Stimulated activated CD8-positive, alpha-beta memory T cell treated with anti-CD3 and anti-CD28 coated beads, Interleukin-12 subunit alpha, Interleukin-12 subunit beta, amount 100 ng/mL, for 1 hour (primary cell): ENCODE measurements at places on chromosomes 12 and 14.

DNA sequence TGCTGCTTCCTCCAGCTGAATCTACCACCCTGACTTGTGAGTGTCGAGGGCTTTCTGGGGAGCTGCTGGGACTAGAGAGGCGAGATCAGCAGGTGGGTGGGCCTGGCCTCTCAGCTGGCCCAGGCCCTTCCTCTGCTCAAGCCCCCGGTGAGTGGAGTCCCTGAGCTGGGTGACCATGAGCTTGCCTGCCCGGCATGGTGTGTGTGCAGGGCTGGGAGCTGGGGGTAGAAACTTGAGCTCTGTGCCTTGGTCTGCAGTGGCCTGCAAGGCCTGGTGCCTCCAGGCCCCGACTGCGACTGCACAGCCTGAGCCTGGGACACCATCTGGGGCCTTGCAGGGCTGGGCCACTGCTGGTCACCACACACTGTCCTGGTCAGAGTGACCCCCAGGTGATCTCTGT is 67.4 kb downstream of the KIF26A start:
- DNase-seq = no peak

GRCh38 chr12:132154341-132154761 is 10.1 kb downstream of the NOC4L start:
- no peak for DNase-seq

- no peak for DNase-seq
These were observed 89.2 kb upstream of the TMEM260 start for GRCh38 chr14:56490379-56490778.

DNA sequence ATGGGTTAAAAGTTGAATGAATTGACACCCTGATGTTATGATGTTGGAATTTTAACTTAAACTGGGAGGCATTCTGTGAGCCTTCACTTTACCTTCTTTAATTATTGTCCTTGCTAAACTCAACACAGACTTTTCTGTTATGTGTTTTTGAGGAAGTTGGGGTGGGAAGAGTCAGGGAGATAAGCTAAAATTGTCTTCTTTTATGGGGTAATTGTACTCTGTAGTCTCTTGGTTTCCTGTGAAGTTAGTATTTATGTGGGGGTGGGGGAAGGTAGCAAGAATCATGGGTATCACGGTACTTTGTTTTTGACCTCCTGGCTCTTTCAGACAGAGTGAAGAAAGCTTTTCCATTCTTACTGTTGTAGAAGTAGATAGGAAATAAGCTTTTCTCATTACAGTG is 32.9 kb downstream of the RAB21 start:
- no peak for DNase-seq

- DNase-seq = no peak
These were observed 85.3 kb upstream of the MBIP start for GRCh38 chr14:36405589-36406274.

- DNase-seq = no peak
These were observed 1.2 kb downstream of the ITGA5 start for GRCh38 chr12:54417712-54418440.

DNA sequence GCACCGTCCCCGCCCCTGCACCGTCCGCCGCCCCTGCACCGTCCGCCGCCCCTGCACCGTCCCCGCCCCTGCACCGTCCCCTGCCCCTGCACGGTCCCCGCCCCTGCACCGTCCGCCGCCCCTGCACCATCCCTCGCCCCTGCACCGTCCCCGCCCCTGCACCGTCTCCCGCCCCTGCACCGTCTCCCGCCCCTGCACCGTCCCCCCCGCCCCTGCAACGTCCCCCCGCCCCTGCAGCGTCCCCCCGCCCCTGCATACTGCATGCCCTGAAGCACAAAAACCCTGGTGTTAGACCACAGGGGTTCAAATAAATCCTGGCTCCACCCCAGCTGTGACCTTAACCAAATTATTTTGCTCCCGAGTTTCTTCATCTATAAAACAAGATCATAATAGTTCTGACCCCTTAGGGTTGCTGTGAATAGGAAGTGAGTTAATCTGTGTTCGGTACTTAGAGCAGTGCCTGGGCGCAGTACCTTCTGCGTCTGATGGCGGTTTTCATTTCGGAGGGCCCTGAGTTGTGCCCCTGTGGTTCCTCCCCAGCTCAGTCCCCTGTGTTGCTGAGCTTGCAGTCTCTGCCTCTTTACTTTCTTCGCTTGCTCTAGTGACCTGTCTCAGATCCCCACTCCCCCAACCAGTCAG is 38.1 kb downstream of the ESRRB start:
- no peak for DNase-seq

DNA sequence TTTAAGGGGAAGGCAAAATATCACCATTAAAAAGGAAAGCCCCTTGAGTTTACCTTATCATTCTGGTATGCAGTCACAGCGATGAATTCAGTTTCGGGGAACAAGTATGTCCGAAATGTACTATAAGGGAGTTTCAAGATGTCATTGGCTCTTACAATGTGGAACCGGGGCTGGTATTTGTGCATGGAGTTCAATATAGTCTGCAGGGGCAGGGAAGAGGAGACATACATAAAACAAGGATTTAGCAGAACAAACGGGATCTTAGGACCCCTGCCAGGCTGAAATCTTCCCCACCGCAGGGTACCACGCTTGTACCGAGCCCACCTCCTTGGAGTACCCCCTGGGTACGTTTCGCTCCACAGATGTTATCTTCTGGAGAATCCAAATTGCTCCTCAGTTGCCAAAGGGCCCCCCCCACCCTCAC is 4.5 kb downstream of the TBX3 start:
- DNase-seq = no peak

- no peak for DNase-seq
These were observed 13.5 kb downstream of the KRT85 start for GRCh38 chr12:52353766-52354165.

DNA sequence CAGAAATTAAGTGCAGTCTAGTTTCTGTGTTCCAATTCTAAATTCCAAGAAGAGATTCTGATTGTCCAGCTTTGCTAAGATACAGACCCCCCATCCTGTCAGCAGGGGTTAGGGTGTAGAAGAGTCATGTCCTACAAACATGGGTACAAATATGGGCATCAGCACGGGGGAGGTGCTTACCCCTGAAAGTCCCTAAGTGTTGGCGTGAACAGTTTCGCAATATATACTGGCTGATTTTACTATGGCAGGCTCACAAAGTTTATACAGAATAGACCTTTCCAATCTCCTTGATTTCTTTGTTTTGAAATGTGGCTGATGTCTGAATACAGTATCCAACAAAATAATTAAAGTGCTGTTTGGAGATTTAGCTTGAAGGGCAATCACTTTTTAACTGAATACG is 71.6 kb upstream of the PPM1H start:
- DNase-seq = no peak

GRCh38 chr12:93824514-93825500 is 147.6 kb downstream of the CRADD start:
- no peak for DNase-seq

DNA sequence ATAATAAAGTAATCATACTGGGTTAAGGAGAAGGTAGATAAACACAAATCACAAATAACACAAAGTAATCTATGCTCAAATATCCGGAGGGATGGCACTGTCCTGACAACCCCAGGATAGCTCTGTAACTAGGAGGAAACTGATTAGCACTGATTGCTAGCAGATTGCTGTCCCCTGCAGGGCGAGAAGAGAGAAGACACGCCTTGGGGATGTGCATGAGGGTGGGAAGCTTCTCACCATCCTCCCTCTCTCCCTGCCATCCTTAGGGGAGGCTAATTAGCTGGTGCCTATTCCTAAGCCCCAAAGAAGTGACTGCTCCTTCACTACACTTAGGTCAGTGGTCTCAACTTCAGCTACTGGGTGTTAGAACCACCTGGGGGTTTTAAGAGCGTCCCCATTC is 27.0 kb upstream of the TMEM260 start:
- no peak for DNase-seq

GRCh38 chr12:56206452-56207166 is 15.1 kb downstream of the RNF41 start:
- DNase-seq = no peak

- DNase-seq = no peak
These were observed 75.7 kb downstream of the PITPNM2 start for GRCh38 chr12:123075087-123075645.

GRCh38 chr12:68641138-68641537 is 30.4 kb downstream of the RAP1B start:
- DNase-seq = no peak

- no peak for DNase-seq
These were observed 39.9 kb upstream of the BICDL1 start for GRCh38 chr12:119949145-119949544.

GRCh38 chr14:99377951-99378350 is 102.7 kb downstream of the SETD3 start:
- no peak for DNase-seq

GRCh38 chr14:33237115-33237740 is 298.5 kb downstream of the NPAS3 start:
- DNase-seq = no peak

DNA sequence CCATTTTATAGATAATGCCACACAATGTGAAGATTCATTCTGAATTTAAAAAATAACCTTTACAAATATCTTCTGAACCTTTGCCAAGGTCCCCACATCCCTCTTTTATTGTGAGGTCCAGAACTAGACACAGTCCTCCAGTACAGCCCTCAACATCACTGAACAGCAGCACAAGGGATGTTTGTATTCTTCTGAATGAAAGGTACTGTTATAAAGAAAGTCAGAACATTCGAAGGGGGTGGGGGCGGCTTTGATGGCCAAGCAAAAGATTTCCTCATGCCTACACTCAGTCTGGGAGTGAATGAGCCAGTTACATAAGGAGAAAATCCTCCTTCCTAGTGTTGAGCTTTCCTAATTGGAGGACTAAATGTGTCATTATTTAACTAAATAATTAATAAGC is 77.3 kb downstream of the PPM1A start:
- no peak for DNase-seq

GRCh38 chr12:128069359-128069997 is 197.5 kb upstream of the TMEM132C start:
- no peak for DNase-seq

- no peak for DNase-seq
These were observed 15.2 kb downstream of the FBXO33 start for GRCh38 chr14:39417014-39417413.

DNA sequence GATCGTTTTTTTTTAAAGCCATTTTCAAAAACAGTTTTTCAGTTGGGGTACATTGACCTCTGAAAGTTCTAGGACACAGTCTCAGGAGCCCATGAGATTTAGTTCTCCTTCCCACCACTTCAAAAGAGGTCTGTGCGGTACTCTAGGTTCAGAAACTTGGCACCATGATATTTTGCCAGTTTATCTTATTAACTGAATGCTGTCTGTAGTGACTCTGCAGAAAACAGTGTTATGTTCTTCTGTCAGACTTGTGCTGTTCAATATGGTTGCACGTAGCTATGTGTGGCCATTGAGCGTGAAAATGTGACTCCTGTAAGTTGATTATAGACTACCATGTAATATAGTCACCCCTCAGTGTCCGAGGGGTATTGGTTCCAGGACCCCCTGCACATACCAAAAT is 35.9 kb downstream of the CRADD start:
- DNase-seq = no peak

- DNase-seq = no peak
These were observed 54.7 kb downstream of the FGD4 start for GRCh38 chr12:32454075-32454474.

GRCh38 chr12:98696036-98696646 is 51.1 kb downstream of the APAF1 start:
- no peak for DNase-seq

DNA sequence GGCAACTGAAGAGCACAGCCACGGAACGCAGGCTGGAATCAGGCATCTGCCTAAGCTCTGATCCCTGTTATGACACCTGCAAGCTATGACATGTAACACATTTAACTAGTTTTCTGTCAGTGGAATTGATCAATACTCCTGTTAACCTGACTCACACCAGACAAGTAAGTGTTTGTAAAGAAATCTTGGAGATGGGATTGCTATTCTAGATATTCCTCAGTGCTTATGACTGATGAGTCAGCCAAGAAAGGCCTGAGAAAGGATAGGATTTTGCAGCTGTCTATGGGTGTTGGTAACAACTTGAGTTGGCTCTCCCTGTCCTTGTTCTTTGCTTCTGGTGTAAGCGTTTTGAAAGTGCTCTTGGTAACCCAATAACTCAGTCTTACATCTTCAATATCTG is 110.5 kb downstream of the GPR135 start:
- DNase-seq = no peak

- DNase-seq = no peak
These were observed 66.4 kb downstream of the PAPOLA start for GRCh38 chr14:96568621-96569020.

- no peak for DNase-seq
These were observed 1.0 kb downstream of the IGFBP6 start for GRCh38 chr12:53098354-53098981.

DNA sequence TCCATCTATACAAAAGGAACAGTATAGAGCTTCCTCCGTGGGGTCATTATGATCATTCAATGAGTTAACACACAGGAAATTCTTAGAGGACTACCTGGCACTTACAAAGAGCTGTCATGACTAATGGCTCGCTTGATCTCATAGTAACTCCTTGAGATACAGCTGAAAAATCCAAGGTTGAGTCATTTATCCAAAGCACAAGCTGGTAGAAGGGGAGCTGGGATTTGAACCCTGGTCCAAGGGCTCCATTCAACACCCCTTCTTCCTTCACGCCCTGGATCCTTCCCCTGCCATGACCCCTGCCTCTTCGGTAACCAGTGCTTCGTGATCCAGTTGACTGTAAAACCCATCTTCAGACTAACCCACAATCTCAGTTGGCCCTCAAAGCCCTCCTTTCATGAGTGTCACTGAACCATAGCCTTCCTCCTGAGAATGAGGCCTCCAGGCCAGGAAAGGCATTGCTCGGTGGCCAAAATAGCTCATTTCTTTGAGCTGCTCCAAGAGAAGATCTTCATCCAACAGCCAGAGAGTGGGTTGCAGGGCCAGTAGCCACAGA is 7.8 kb downstream of the ZFP36L1 start:
- no peak for DNase-seq

DNA sequence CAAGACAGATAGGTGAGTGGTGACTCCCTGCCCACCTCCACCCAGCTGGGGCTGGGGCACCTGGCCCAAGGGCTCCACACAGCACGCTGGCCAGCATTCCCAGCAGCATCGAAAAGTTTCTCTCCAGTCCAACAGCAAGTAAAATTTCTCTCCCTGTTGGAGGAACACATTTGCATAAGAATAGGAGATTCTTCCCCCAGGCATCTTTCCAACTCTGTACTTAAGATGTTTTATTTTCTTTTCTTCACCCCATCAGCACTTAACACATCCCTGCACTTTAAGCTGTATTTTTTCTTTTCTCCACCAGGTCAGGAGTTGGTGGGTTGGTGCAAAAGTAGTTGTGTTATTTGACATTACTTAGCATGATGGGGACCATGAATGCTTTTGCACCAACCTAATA is 47.2 kb downstream of the OR9K2 start:
- no peak for DNase-seq

DNA sequence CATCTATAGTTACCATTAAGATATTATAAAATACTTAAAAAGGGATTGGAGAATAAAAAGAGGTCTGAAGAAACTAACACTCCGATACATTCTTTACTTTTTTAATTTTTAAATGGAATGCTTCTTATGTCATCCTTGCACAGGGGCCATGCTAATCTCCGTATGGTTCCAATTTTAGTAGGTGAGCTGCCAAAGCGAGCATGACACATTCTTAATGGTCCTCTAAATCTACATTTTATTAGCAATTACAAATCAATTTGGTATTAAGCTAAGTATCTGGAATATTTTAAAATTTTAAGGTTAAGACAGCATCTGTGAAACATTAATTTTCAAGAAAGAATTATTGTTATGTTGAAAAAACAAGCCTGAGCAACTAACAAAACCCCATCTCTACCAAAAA is 6.2 kb upstream of the ARID4A start:
- no peak for DNase-seq
